ENCODE measurements at places on chromosomes 1 and 21.

DNA sequence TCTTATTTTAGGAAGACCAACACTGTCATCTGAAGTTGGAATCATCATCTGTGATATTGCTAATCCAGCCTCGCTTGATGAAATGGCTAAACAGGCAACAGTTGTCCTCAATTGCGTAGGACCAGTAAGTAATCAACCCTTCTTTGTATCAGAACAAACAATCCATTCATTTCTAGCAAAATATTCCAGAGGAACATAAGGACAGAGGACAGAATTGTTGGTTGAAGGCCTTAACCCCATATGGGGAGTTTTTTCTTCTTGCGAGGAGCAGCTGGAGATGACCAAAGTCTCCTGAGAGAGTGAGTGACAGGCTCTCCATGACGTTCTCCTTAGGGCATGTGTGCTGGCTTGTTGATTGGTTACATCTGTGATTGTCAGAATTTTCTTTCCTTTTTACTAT is 2.7 kb downstream of the SCCPDH start:
- no peak for DNase-seq

DNA sequence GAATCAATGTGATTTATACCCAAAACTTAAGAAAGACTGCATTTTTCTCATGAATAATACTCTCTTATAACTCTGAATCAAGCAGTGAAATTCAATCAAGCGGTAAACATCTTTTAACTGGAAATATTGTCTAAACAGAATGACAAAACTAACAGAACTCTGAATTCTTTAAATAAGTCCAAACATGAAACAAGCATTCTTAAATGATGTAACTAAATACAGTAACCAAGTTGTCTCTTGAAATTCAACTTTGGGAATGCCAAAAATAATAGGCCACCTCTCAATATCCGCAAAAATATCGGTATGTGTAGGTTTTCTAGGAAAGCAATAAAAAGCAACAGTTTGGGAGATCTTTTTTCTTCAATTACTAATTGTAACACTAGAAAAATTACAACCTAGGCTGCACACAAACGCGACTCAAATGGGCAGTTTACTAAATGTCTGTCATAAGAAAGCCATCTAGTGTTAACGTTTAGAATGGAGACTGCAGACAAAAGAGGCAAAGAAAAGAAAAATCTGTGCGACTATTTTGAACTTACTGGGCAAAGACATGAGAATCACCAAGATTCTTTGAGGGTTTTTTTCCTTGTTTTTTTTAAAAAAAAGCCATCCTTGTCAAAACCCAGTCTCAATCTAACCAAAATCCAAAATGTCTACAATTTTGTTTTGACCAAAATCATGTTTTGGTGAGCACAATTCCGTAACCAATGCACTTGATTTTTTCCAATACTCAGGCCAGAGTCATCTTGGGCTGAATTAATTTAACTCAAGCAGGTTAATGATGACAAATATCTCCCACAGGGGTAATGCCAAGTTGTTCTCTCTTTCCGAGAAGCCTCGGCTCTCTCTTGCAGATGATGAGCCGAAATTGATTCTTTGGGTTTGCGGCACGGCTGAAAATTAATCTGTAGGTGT is 1.3 kb downstream of the SIPA1L2 start:
- no peak for DNase-seq

- no peak for DNase-seq
Measured at GRCh38 chr1:155296661-155297060, 4.6 kb downstream of the PKLR start.

DNA sequence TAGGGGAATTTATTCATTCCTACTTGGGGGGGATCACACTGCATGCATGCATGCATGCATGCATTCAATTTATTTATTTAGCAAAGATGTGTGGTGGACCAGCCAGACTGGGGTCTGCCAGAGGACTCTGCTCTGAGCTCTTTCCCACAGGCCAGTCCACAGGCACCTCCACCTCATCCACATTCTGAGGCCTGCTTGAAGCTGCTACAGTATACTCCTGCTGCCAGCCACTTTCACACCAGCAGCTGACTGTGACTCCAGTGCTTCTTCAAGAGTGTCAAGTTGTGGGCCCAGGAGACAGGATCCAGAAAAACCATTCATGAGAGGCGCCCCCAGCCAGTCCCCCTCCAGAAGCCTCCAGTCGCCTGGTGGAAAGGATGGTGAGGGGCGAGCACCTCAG is 30.9 kb downstream of the SSBP3 start:
- no peak for DNase-seq

GRCh38 chr1:207026104-207026534 is 6.4 kb downstream of the C1orf116 start:
- no peak for DNase-seq

DNA sequence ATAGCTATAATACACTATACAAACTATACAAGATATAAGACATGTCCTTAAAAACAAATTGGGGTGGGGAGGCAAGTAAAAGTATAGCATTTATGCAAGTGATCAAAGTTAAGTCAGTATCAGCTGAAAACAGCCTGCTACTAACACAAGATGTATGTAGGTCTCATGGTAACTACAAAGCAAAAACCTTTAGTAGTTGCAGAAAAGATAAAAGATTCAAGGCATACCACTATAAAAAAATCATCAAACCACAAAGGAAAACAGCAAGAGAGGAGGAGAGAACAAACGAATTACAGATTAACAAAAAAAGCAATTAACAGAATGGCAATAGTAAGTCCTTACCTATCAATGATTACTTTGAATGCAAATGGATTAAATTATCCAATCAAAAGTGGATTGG is 22.7 kb downstream of the ERO1B start:
- DNase-seq, result no peak

DNA sequence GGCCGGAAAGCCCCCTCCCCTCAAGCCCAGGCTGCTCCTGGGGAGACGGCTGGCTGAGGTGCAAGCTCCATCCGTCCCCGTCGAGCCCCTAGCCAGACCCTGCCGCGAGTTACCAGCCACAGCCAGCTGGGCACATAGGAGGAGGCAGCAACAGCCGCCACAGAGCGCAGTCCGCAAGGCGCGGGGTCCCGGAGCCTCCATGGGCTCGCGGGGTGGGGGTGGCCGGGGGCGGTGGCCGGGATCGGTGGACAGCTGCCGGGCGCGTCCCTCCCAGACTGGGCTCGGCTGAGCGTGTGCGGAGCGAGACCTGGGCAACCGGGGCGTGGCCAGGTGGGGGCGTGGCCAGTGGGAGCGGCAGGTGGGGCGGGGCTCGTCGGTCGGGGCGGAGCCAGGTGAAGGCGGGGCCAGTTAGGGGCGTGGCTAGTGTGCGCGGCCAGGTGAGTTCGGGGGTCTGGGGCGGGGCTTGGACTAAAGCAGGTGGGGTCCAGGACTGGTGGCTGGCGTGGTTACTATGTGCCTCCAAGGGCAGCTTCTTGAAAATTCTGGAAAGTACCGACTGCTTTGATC is at the start of gene CD164L2:
TSS of gene CD164L2 (minus strand) at position 295 of the 567 bp plus-strand sequence. CDS start at position 201, 94 bp downstream.
- no peak for DNase-seq

GRCh38 chr1:177310326-177310725 is 139.6 kb downstream of the BRINP2 start:
- no peak for DNase-seq

DNA sequence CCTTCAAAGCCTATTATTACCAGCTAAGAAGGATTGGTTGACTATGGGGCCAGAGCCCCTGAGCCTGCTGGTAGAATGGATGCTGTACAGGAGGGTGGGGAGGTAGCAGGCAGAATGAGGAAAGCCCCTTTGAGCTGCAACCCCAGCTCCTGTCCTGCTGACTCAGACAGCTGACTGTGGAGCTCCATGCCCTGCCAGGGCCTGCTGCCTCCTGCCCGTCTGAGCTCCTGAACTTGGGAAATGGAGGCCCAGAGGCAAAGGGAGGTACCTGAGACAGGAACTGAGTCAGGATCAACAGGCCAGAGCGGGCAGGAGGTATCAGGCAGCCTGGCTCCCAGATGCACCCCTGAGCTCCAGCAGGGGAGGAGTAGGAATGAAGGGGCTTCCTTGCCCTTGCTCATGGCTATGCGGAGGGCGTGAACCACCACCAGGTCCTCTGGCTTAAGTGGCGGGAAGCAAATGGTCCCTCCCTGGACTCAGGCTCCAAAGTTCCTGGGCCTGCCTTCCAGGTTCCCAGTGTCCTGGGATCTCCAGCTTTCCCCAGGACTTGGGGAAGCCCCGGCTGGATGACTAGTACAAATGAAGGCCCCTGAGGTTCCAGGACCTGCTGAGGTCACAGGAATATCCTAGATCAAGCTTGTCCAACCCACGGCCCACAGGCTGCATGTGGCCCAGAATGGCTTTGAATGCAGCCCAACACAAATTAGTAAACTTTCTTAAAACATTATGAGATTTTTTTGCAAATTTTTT is 3.9 kb upstream of the SFN start:
- DNase-seq, result no peak

GRCh38 chr1:162937716-162938395 is 76.9 kb upstream of the CCDC190 start:
- DNase-seq, result no peak

DNA sequence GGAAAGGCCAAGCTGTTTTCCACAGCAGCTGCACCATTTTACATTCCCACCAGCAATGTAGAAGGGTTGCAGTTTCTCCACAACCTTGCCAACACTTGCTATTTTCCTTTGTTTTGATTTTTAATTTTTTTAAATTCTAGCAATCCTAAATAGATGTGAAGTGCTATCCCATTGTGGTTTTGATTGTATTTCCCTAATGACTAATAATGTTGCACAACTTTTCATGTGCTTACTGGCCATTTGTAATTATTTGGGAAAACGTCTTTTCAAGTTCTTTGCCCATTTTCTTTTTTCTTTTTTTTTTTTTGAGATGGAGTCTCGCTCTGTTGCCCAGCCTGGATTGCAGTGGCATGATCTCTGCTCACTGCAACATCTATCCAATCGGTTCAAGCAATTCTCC is 53.9 kb downstream of the VCAM1 start:
- no peak for DNase-seq

- no peak for DNase-seq
Measured at GRCh38 chr1:209309198-209309597, 274.3 kb upstream of the CAMK1G start.

DNA sequence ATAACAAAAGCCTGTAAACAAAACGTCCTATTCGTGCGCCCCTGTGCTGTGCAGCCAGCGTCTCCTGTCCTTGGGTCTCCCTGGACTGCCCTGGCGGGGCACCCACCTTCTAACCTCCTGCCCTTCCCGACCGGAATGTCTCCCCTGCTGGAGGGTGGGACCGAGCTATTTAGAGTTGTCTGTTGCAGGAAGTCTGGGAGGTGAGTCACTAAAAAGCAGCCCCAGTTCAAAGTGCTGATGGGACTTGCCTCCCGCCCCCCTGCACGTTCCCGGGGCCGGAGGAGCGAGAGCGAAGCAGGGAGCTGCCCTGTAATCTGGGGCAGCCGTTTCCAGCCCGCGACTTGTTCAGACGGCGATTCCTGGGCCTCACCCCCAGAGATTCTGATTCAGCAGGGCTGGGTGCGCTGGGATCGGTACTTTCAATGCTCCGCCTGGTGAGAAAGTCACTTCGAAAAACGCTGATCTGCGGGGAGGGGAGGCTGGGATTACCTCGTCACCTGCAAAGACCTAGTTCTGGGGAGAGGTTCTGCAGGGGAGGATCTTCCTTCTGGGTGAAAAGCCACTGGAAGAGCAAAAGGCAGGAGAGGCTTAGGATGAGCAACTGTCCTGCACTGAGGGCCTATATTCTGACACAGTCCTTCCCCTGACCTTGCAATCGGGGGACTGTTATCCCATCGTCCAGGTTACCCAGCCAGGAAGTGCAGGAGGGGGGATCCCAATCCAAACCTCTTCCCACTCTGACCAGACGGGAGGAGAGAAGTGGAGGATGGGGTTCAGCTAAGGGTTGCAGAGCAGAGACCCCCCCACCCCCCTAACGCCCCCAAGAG is 1.2 kb upstream of the DHRS3 start:
- no peak for DNase-seq

GRCh38 chr1:231013391-231014015 is 26.6 kb downstream of the FAM89A start:
- DNase-seq, result no peak

DNA sequence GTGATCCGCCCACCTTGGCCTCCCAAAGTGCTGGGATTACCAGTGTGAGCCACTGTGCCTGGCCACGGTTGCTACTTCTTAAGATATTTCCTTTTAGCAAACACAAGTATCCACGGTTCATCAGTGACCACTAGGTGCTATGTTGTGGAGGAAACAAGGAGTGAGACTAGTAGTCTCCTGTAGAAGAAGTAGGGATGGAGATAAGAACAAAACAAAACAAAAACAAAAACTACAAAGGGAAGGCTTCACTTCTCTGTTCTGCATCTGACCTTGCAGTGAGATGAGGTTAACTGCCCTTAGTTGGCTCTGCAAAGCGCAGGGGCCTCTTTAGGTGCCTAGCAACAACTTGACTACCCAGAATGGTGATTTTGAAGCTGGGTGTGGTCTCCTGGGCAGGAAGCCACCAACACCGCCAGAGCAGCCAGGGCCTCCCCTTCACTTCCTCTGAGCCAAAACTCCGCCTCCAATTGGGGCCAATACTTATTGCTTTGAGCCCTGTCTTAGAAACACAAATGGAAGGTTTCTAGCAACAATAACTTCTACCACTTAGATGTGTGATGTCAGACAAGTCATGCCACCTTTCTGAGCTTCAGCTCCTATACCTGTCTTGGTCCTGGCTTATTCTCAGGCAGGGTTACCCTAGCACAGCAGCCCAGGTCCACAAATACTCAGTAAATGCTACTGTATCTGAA is 12.8 kb upstream of the CDC42 start:
- DNase-seq, result no peak

- no peak for DNase-seq
Measured at GRCh38 chr1:27307874-27308598, 13.9 kb upstream of the TMEM222 start.

DNA sequence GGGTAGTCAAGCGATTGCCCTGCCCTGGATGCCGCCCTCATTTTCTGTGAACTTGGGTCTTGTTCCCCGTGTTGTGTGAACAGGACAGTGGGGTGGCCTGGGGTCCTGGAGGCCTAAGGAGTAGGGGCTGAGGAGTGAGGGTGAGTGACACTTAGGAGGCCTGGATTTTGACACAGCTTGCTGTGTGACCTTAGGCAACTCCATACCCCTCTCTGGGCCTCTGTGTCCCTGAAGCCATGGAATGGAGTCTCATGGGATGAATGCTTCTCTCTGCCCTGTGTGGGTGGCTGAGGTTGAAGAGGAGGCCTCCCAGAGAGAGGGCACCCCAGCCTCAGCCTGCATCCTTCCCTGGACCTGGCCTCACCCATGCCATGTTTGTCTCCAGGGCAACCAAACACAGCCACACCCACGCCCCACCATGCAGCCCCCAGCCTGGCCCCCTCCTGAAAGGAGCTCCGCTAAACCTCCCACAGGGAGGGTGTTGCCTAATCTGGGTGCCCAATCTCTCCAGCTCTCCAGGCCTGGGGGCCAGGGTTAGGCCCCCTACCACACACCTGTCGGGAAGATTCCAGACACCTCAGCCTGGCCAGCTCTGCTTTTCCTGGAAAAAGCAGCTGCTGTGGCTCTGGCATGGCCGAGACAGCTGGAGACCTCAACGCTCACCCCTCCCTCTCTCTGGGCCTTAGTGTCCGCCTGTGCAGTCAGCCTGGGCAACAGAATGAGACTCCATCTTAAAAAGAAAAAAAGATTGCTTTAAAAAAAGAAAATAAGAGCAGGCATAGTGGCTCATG is 9.9 kb downstream of the MYOM3 start:
- DNase-seq, result no peak

DNA sequence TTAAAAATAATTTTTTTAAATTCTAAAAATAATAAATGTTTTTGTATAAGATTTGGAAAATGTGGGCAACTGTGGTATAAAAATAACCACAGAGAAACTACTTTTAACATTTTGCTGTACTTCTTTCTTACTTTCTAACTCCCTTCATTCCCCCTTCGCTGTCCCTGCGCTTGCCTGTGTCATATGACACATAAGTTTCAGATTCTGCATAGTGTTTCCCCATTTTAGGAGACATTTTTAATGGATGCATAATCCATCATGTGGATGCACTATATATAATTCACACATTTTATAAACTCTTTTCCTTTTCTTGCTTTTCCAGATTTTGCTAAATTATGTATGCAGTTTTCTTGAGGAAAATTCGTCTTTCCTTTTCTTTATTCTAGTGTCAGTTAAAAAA is 16.3 kb downstream of the ATG4C start:
- DNase-seq, result no peak

All from GM19239 (cell line).